Esophagus mucosa (tissue), 1 donor: ENCODE measurements at places on chromosomes 11 and 22.

GRCh38 chr11:68049509-68050370, 10.9 kb downstream of the TCIRG1 start:
- no peak for ATAC-seq

- no peak for ATAC-seq
These were observed 11.9 kb downstream of the TMEM41B start for GRCh38 chr11:9302448-9302847.

- no peak for ATAC-seq
These were observed 534.3 kb downstream of the NTM start for GRCh38 chr11:131904756-131905155.

DNA sequence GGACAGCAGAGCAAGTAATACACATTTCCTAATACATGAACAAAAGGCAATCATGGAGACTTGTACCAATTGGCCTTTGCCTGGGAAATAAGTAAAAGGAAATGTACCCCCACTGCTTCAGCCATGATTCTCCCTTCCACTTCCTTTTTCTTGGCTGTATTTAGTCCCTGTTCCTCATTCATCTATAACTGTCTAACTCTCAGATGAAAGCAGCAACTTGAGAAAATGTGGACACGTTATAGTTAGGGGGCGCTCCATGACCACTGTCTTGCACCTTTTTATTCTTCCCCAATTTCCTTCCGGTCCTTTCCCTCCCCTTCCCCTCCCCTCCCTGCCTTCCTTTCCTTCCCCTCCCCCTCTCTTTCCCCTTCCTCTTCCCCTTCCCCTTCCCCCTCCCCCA, 61.3 kb upstream of the BARX2 start:
- ATAC-seq: no peak

DNA sequence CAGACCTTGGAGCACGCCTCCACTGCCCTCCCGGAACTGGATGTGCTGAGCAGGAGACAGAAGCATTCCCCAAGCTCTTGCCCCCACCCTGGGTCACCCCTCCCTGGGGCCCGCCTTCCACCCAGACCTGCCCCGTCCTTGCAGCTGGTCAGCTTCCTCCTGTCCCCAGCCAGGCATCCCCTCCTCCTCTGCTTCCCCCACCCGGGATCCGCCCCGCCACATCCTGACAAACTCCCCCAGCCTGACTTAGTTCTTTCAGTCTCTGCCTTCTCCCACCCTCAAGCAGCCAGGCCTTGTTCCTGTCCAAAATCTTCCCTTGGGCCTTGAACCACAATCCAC, 1.1 kb upstream of the PLXNB2 start:
- no peak for ATAC-seq

- no peak for ATAC-seq
These were observed 10.2 kb upstream of the IL17RA start for GRCh38 chr22:17074648-17075002.

DNA sequence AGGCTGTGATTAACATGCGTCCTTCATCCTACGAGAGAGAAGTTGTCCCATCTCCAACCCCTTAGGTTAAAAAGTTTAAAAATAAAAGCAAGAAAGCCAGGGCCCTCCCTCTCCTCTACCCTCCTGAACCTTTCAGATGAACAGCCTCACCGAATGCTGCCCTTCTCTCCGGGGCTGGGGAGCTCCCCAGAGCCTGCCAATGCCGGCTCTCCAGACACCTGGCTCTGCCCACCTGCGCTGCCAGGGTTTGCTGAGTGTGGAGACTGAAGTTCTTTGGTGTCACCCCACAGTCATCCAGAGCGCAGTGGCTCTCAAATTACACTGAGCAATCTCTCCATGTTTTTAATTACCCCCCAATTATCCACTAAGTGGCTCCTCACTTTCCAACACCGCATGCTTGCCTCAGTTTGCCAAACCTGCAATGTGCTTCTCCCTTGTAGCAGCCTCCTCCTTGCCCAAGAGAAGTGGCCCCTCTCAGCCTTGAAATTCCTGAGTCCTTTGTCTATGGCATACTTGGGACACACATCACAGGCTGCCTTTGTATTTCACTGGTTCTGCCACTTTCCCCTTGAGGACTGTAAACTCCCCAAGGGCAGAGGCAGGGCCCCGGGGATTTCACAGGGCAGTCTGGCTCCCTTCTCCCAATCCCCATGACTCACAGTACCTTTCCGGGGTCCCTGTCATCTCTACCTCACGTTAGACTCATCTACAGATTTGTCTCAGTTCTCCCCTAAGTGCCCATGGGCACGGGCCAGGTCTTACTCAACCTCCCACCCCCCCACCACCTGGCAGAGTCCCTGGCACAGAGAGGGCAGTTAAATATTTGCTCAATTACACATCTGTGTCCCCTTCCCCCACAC, 2.0 kb downstream of the MYH9 start:
- peak; percentile 16 for ATAC-seq

DNA sequence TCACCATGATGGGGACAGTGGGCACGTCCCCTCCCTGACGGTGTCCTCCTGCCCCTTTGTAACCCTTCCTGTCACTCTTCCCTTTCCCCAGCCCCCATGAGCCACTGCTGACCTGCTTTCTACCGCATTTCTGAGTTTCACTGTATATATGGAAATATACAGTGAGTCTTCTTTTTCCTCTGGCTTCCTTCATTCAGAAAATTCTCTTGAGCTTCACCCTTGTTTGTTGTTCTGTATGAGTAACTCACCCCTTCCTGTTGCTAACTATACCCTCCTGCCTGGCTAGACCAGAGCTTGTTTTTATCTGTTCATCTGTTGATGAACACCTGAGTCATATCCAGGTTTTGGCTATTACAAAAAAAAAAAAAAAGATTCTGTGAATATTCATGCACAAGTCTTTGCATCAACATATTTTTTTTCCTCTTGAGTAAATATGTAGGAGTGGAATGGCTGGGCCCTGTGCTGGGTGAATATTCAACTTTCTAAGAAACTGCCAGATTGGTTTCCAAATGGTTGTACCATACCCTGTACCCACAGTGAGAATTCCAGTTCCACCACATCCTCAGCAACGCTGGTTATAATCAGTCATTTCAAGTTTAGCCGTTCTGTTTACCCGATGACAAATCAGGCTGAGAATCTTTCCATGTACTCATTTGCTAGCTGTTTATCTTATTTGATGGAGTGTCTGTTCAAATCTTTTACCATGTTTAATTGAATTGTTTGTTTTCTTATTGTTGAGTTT, 62.0 kb downstream of the IGF2 start:
- ATAC-seq: peak; percentile 65

DNA sequence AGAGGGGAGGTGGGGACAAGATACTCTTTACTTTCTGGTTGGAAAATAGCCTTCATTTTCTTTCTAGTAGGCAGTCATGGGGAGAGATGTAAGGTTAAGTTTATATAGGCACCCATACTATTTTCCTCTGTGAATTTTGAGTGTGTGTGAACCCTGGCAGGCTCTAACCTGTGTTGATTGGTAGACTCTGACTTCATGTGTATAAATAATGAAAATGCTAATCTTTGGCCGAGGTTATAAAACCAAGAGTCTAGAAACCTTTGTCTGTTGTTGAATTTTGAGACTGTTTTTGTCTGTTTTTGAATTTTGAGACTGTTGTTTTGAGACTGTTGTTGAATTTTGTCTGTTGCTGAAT, 14.0 kb downstream of the TRIM44 start:
- ATAC-seq: no peak

- ATAC-seq: no peak
These were observed 455.8 kb downstream of the LRRC4C start for GRCh38 chr11:41003339-41004282.

DNA sequence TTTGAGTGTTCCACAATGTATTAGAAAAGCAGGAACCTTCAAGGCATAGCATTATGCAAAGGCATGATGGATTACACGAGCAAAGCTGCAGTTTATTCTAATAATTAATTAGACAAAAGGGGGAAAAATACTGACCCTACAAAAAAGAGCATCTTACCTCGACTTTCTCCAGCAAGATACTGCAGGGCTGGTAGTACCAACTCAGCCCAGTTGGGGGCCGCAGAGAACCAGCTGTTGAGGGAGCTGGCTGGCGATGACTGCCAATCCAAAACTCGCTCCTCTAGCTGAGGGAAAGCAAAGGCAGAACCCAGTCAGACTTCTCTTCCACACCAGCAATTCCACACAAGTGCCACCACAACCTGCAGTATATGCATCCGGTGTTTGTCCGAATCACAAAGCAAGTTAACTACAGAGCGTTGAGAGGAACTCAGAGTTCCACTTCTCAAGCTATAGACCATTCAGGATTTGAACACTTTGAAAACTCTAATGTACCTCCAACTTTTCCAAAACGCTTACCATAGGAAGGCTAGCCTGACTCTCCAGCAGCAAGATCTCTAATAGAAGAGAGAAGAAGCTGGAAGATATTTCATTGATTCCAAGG, 13.7 kb downstream of the NFRKB start:
- peak; percentile 79 for ATAC-seq

GRCh38 chr11:66271816-66272215, 3.4 kb downstream of the RAB1B start:
- no peak for ATAC-seq

GRCh38 chr11:86938900-86939880, 16.0 kb downstream of the FZD4 start:
- ATAC-seq: peak; percentile 69

GRCh38 chr22:46546466-46547178, 9.2 kb upstream of the CELSR1 start:
- ATAC-seq: peak; percentile 3

DNA sequence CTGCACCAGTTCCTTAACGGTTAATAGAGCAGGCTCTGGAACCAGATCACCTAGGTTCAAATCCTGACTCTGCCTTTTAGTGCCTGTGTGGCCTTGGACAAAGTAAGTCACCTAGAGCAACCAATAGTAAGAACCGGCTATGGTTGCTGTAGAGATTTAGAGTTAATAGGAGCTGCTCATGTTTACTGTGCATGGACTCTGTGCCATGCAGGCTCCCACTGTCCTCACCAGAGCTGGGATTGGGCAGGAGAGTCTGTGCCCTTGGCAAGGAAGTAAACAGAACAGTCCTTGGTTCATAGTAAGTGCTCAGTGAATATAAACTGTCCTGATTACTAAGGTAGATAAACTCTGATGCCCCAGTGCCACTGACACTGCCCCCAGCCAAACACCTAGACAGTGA, 1.4 kb upstream of the TP53I11 start:
- no peak for ATAC-seq

GRCh38 chr11:73143126-73143838, 1.2 kb upstream of the FCHSD2 start:
- no peak for ATAC-seq

GRCh38 chr22:39080052-39080762, 3.1 kb downstream of the APOBEC3G start:
- ATAC-seq: no peak

- ATAC-seq: no peak
These were observed 25.6 kb downstream of the PANX1 start for GRCh38 chr11:94154095-94154856.

DNA sequence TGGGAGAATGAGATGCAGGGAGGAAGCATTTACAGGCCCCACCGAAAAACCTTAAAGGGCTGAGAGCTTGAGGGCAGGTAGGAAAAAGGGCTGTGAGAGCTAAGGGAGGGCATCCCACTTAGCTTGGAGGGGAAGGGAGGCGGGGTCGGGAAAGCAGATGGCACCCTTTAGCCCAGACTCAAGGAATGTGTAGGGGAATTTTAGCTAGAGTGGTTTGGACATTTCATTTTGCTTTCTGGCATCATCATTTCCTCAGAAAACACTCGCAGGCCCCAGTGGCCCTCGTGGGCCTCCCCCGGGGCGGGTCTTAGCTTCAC, 846 bp upstream of the STIM1 start:
- ATAC-seq: no peak

- no peak for ATAC-seq
These were observed 907.1 kb downstream of the DLG2 start for GRCh38 chr11:84719935-84720577.

DNA sequence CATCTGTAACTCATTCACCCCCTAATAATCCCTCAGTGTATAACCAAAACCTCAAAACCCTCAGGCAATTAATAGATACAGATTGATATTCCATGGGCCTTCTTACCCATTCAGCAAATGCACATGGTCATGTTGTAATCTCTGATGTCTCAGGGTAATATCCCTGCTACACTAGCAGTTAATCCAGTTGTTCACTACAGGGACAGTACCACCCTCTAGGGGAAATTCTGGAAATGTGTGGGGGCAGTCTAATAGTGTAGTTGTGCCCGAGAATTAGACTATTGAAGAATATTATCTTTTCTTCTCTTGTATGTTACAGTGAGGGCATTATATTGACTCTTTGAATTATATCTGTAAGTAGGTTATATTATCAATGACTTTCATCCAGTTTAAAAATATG, 175.4 kb downstream of the CWF19L2 start:
- no peak for ATAC-seq

GRCh38 chr22:47600281-47600680, 837.8 kb downstream of the TBC1D22A start:
- no peak for ATAC-seq

- ATAC-seq: no peak
These were observed 48.5 kb upstream of the TIMP3 start for GRCh38 chr22:32752816-32753520.

- no peak for ATAC-seq
These were observed 3.5 kb downstream of the PANX1 start for GRCh38 chr11:94132152-94132558.

DNA sequence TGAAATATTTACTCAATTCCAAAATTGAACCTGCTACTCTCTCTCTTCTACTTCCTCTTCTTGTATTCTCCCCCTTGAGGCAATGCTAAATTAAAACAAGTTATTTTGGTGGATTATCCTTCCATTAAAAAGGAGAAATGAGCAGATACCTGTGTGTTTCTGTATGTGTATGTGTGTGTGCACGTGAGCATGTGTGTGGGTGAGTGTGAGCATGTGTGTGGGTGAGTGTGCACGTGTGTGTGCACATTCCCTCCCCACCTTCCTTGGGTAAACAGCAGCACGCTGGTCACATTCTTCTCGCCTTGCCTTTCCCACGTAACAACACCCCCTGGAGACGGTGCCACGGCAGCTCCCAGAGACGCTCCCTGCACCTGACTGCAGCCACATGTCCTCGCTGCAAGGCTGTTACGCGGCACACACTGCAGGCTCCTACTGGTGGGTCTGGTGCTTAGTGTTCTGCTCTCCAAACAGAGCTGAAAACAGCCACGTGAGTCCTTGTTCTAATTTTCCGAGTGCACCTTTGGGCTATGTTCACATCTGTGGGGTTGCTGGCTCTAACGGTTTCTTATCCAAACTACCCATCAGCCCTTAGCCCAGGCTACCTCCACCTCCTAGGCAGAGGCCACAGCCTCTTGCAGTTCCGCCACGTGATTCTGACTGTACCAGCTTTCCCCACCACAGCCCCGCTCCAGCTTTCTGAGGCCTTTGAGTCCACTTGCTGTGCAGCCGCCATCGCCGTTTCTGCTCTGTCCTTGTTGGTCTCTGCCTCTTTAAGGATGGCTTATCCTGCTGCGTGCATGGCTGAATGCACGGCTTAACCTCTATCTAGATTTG, 123.4 kb downstream of the CTTN start:
- ATAC-seq: no peak

GRCh38 chr11:75313513-75314272, 37.8 kb downstream of the ARRB1 start:
- peak; percentile 89 for ATAC-seq
